ENCODE measurements at places on chromosomes 6 and 20.

GRCh38 chr6:134199848-134200606 is 117.9 kb downstream of the SGK1 start:
- DNase-seq = no peak

- DNase-seq = no peak
Observed at GRCh38 chr20:54227241-54227640, 19.4 kb downstream of the PFDN4 start.

DNA sequence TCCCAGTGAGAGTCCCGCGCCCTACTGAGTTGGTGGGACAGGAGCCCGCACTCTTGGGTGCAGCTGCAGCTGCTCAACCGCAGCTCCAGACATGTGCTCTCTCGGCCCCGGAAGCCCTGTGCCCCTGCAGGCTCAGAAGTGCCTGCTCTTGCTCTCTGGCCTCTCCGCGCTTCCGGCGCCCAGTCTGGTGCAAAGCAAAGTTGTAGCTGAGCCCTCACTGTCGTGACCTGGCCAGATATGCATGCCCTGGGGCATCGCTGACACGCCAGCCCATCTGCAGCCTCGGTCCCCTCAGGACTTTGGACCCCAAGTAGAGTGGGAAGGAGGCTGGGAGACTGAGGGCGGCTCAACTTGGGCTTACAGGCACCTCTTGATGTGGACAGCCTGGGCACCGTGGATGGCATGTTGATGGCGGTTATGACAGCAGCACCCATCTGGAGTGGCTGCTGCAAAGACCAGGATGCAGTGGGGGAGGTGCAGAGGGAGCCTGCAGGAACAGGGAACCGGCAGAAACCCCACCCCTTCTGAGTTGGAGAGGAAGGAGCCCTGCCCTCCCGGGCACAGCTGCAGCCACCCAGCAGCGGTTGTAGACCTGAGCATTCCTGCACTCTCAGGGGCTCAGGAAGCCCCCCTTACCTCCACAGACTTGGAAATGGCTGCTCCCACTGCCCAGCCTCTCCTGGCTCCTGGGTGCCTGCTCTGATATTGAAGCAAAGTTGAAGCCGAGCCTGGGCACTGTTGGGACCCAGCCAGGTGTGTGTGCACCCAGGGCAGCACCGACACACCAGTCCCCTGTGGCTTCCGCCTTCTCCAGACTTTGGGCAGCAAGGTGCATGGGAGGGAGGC is 462.6 kb downstream of the TBC1D32 start:
- DNase-seq = no peak

GRCh38 chr6:139990026-139990686 is 615.7 kb upstream of the CITED2 start:
- no peak for DNase-seq

DNA sequence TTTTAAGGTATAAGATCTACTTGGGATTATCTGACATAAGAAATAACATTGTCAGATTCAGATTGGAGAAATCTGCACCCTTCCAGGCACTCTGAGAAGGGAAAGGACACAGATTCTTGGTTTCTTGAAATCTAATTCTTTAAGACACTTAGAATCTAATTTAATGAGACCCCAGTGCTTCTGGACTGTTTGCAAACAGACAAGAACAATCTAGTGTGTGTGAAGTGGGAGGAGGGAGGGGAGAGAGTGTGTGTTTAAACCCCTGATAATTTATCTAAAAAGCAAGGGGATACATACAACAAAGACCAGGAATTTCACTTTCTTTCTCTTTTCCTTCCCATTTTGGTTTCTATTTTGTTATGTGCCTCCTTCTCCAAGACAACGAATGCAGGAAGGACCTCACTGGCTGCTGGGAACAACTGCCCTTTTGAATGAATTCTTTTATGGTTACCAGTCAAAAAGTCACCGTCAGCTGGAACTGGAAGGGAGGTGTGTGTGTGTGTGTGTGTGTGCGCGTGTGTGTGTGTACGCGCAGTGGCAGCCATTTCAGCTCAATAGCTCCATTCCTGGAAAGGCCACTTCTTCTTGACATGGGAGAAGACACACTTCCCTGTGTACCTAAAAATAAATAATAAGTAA is 129.4 kb downstream of the BCAS1 start:
- DNase-seq = no peak

DNA sequence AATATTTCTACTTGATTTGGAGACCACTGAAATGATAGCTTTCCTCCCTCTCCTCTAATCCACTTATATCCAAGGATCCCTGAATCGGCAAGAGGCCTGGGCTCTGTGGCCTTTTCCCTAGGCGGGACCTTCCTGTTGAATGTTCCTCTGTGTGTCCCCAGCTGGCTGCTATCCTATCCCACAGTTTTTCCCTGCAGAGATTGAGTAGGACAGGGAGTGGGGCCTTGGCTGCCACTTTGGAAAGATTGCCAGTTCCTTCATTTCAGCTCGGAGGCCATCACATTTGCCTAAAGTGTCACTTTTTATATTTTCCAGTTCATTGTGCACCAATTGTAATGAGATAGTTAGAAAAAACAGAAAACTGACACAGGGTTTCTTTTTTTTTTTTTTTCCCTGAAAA is 38.9 kb upstream of the SMIM8 start:
- DNase-seq = no peak

DNA sequence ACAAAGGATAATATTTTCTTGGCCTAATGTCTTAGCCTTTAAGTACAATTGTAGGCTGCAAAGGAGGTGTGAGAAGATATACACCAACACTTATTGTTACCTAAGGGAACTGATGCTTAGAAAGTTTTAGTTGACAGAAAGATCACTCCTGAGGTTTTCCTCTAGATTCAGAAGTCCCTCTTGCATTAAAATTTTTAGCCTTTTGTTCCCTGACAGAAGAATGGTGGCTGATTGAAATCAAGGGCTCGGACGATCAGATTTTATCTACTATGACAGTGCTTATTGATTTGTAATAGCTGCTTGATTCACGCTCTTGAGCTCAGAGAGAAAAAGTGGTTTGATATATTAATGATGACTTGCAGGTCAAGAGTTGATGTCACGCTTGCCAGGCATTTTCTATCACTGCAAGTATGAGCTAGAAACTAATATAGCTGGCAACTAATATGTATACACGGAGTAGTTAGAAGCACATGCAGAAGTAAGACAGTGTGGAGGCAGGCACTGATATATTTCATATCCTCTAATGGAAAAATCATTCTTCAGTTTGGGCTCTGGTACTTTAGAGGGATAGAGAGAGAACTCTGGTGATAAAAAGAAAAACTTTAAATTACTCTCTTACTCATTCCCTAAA is 246.6 kb upstream of the ID4 start:
- DNase-seq = no peak

Measured in stimulated activated CD8-positive, alpha-beta memory T cell treated with anti-CD3 and anti-CD28 coated beads, Interleukin-15, amount 100 ng/mL, for 24 hours (primary cell).